Activated naive CD4-positive, alpha-beta T cell treated with anti-CD3 and anti-CD28 coated beads, Interleukin-2, amount 50 U/mL, for 72 hours (primary cell): ENCODE measurements at places on chromosomes 7 and 10. TPM values are rescaled to one million over a fixed set of nuclear protein-coding genes. Genes with fewer than 3 reads are reported as not detected.

The RFC2 gene
- total RNA-seq = 84.5 TPM

The C10orf90 gene
- total RNA-seq = not detected

The MTPN gene
- total RNA-seq = 125 TPM

The GPR146 gene
- 1.6 TPM for total RNA-seq

The DDIT4 gene
- total RNA-seq = 1,076 TPM

The TRAPPC14 gene
- 17.1 TPM for total RNA-seq

The TUBAL3 gene
- not detected for total RNA-seq

The NUTM2E gene
- not detected for total RNA-seq

The OPALIN gene
- not detected for total RNA-seq

The MKX gene
- total RNA-seq = not detected

The CALML3 gene
- total RNA-seq = not detected

The PANK1 gene
- 4.0 TPM for total RNA-seq

The RAPGEF5 gene
- total RNA-seq = 0.23 TPM

The STEAP1B gene
- total RNA-seq = not detected

The CD36 gene
- total RNA-seq = not detected

The C10orf62 gene
- total RNA-seq = not detected

The TOMM7 gene
- 270 TPM for total RNA-seq

The CDC14C gene
- not detected for total RNA-seq

The TUBB8 gene
- 0.32 TPM for total RNA-seq

The SLC13A4 gene
- not detected for total RNA-seq

The SEMA3D gene
- not detected for total RNA-seq

The TAS2R5 gene
- 2.7 TPM for total RNA-seq

The OPN4 gene
- total RNA-seq = not detected
